ENCODE measurements at places on chromosomes 12 and 14.

DNA sequence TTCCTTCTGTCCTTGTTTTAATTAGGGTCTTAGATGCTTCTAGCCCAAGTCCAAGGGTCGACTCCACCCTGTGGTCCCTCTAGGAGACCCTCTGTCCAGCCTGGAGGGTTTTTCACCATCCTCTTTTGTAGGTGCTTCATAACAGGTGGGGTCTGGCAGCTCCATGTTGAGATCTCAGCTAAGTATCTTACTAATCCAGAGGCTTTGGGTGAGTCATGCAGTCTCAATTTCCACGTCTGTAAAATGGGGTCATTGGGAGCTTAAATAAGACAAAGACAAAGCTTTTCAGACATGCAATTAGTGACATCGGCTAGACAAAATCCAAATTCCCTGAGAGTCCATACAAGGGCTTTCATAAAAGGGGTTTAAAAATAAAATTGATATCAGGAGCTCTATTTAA is 3.2 kb downstream of the HSPB8 start:
- DNase-seq: no peak

- no peak for DNase-seq
These were observed 456.2 kb downstream of the ADAMTS20 start for GRCh38 chr12:43095669-43096280.

- no peak for DNase-seq
These were observed 48.4 kb upstream of the SYT10 start for GRCh38 chr12:33488036-33488435.

DNA sequence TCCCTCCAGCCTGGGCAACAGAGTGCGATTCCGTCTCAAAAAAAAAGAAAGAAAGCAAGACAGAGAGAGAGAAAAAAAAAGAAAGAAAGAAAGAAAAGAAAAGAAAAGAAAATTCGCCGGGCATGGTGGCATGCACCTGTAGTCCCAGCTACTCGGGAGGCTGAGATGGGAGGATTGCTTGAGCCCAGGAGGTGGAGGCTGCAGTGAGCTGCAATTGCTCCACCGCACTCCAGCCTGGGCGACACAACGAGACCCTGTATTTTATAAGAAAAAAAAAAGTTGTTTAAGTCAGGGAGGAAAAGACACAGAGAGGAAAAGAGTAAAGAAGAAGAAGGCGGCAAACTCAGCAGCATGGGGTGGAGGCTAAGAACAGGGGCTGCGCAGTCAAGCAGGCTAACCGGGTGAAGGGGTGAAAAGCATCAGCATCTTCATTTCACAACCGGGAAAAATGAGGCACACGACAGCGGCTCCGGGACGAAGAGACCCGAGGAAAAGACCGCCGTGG is 557 bp upstream of the FICD start:
- no peak for DNase-seq

- no peak for DNase-seq
These were observed 18.7 kb downstream of the DTX1 start for GRCh38 chr12:113075137-113075683.

DNA sequence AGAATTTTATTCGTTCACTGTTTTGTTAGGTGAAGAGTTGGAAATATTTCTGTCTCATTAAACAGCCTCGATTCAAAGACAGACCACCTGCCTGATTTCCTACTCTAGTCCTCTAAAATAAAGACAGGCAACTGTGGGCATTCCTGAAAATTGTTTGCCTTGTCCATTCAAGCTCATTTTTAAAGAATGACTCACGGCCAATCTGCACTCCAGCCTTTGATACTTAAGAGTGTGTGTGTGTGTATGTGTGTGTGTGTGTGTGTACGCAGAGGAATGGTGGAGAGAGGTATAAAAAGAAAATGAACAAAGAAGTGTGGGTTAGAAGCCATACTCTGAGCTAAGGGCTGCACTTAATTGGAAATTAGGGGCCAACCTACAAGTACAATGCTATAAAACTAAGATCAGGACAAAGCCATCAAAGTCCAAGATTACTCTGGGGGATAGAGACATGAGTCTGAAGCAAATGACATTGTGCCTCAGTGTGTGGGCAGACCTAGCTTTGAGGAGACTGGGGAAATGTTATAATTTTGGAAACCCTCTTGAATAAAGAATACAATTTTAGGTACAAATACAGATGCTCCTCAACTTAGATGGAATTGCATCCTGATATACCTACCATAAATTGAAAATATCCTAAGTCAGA is 45.6 kb upstream of the SOCS2 start:
- no peak for DNase-seq

DNA sequence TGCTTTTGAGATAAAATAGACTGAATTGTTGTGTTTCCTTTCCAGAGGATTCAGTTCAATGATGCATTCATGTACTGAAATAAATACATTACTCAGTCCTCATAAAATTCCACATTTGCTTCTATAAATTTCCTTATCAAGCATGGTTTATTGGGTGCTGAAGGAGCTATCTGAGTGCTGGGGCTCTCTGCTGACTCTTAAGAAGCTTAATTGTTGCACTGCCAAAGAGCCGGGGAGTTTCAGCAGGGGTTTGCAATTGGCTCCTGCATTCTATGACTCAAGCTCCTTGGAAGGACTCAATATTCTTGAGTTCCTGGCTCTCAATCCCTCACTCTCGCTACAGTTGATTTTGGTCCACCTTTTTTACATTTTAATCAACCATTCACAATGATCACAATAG is 69.8 kb upstream of the PYGL start:
- DNase-seq: no peak

DNA sequence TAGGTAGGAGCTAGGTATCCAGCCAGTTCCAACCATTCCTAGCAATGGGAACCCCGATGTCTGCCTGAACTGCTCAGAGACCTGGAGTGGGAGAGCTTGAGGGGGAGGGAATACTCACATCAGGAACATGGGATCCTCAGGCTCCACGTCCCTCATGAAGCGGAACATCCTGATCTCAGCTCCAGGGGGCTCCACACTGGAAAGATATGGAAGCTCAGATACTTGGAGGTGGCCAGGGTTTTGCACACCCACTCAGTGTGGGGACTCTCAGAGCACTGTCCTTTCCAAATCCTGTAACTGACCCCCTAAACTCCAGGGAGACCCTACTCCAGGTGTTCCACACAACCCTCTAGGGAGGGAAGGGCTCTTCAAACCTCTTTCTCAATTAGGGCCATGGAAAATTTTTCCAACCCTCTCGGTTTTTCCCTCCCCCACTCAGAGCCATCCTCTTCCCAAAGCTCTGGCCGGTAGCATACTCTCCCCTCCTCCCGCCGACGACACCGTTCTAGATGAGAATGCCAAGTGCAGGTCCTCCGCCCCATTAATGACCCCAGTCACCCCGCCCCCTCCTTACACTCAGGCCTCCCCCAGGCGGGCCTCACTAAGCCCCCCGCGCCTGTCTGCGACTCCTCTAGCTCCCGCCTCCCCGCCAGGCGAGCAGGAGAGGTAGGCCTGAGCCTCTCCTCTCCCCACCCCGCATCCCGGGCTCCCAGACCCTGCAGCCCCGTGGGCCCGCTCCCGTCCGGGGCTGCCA is 597 bp downstream of the MLF2 start:
- DNase-seq: peak; percentile 23

GRCh38 chr14:92897922-92898565 is 24.9 kb upstream of the CHGA start:
- no peak for DNase-seq

DNA sequence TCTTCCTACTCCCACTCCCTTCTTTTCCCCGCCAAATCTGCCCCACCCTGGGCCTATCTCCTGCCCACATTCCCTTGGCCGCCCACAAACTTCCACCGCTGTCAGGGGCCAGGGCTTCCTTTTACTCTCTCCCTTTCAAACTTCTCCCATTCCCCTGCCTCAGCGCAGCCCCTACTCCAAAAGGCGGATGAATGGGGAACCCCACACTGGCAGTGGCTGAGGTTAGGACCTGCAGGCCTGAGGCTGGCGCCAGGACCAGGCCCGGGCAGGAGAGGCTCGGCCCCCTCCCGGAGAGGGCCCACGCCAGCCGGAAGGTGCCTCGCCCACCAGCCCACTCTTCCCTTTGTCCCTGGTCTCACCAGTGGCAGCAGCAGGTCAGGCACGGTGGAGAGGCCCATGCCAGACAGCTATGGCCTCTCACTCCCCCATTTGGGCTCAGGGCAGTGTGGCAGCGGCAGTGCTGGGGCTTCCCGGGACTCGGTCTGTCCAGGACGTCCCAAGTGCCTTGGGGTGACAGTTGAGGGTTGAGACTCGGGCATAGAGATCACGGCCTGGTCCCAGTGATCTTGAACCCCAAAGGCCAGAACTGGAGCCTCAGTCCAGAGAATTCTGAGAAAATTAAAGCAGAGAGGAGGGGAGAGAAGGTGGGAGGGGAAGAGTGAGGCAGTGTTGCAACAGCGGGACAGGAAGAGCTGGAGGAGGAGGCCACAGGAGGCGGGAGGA is at the start of gene TNFRSF1A:
TSS of gene TNFRSF1A (minus strand) at position 660 of the 723 bp plus-strand sequence. CDS start at position 398, 262 bp downstream.
- no peak for DNase-seq

DNA sequence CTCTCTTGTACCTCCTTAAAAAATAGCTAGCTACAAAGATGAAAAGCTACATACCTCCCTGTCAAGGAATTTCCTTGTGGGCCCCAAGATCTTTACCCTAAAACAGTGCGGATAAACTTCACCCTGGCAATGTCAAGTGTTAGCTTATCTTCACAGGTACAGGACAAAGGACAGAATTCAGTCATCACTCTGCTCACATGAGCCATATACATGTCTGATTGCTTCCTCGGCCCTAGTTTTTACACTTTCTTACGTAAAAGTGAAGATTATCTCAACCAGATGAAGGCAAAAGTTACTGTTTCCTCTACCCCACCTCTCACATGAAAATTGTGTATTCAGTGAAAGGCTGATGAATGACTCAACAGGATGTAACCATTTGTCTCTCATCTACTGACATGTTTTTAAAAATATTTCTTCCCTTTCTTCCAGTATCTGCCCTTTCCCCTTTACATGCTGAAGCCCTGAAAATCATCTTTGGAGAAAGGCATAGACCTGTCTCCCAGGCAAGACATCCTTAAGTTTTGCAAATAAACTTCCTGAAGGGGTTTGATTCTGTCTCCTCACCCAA is 890.1 kb downstream of the GALC start:
- DNase-seq: no peak

GRCh38 chr12:12550277-12550676 is 12.4 kb downstream of the DUSP16 start:
- no peak for DNase-seq

GRCh38 chr14:53032161-53032803 is 81.4 kb upstream of the FERMT2 start:
- no peak for DNase-seq

DNA sequence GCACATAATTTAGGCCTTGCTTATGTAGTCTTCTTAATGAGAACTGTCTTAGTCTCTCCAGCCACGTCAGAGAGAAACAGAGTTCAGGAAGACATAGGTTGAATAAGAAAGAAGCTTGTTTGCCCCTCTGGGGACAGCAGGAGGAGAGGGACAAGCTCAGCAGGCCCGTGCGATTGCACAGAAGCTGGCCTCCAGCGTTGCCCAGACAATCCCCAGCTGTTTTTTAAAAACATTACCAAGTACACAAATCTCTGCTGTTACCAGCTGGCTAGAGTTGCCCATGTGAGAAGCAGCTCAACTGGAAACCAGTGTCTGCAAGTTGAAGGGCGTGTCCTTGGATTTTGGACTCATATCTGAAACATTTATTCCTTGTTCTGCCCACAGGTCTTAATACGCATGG is 232.6 kb downstream of the EFCAB11 start:
- no peak for DNase-seq

DNA sequence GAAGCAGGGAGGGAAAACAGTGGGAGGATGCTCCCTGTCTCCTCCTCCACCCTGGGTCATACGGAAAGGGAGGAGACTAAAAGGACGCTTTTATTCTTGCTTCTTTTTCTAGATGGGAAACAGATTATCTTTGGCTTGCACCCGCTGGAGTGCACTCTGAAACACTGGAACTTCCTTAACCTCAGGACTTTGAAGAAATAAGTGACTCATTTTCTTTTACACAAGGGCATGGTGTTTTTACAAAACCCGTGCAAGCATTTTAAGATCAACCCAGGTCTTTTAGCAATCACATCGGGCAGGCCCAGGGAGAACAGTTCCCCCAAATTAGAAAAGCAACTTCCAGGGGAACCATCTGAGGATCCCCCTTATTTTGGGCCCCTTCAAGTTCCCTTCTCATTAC is 80.9 kb upstream of the TSPAN11 start:
- DNase-seq: no peak

- DNase-seq: no peak
These were observed 121.1 kb upstream of the NCOR2 start for GRCh38 chr12:124688356-124688992.

DNA sequence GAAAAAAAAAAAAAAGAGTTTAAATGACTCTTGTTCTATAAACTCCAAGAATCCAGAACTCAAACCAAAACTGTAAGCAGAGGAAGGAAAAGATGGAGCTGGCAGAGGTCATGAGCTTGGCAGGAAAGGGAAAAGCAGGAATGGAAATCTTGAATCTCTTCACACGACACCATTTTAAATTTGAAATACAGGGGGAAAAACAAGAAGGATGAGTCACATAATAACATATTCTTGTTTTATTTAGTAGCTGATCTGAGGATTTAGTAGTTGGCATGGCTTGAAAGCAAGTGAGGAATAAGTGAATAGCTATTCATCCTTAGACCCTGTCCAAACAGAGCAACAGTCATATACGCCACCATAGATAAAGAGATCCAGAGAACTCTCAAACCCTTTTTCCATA is 35.0 kb downstream of the EPS8 start:
- DNase-seq: no peak

DNA sequence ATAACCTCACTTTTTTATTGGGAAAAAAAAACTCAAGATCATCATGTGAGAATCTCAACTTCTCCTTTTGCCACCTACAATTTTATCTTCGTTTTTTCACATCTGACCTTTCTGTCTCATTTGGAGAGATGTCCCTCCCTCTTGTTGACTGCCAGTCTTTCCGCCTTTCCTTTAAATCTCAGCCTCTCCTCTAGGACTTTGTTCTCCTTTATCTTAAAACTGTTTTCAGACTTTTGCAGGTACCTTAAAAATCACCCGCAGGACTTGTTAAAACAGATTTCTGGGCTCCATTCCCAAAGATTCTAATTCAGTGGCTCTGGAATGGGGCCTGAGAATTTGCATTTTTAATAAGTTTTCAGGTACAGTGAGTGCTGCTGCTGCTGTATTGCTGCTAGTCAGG is 223.2 kb downstream of the NTF3 start:
- no peak for DNase-seq

- no peak for DNase-seq
These were observed 11.5 kb upstream of the C14orf132 start for GRCh38 chr14:96027431-96028355.

DNA sequence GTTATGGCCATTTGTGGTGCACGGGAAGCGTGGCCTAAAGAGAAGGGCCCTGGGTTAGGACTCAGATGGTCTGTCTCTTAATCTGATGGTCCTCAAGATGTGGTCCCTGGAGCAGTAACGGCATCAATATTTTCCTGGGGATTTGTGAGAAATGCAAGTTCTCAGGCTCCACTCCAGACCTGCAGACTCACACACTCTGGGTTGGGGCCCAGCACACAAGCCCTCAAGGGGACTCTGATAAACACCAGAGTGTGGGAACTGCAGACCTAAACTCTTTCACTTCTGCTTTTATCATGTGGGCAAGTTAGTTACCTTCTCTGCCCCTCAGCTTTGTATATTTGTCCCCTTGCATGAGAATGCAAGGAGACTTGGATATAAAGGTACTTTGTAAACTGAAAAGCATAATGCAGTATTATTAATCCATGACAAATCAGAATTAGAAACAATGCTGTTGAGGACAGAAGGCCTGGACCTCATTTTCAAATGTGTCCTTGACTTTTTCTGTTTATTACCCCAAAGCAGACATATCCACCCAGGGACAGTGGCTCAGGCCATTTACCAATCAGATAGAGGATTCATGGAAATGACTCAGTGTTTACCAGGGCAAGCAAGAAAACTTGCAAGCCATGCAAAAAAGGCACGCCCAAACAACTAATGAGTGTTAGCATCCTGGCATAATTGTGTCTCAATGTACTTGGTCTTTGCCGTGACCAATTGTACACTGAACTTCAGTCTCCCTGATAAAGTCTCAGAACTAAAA is 157.0 kb downstream of the ASCL1 start:
- no peak for DNase-seq

Data from nucleus accumbens (tissue), 56 donors.